ENCODE measurements at places on chromosomes 6 and 20.

GRCh38 chr6:111615916-111616612, 10.4 kb upstream of the TRAF3IP2 start:
- DNase-seq = no peak

- DNase-seq = no peak
Measured at GRCh38 chr6:150940941-150941340, 75.4 kb downstream of the MTHFD1L start.

DNA sequence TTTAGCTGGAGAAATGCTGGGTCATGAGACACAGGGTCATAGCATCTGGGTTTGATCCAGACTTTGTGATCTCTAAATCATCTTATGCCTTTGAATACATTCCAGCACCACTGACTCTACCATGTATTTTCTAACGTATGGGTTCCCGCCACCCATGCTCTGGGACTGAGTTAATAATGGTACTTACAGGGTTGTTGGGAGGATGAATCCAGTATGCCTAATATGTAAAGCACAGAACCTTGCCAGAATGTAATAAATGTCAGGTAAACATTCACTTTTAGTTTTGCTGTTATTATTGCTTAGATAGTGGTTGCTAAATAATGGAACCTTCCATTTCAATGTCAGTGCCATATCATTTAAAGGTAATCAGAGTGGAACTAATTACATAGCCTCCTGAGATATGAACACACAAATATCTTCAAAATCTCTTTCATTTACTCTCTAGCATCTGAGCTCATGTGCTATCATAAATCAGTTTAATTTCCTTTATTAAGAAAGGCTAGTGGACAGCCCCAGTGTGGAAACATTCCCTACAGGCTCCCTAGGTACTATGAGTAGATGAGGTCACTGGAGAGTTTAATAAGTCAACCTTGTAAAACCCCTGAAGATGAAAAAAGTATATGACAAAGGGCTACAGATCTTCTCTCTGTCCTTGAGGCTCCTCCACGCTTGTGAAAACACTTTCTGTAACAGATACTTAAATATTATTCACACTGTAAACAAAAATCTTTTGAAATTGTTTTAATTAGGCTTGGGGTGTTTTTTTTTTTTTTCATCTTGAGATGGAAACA, 226.6 kb downstream of the ALDH8A1 start:
- no peak for DNase-seq

GRCh38 chr6:28005975-28006374, 48.9 kb downstream of the OR2B6 start:
- DNase-seq = no peak

- no peak for DNase-seq
Measured at GRCh38 chr6:39260456-39260855, 31.2 kb upstream of the KCNK5 start.

- DNase-seq = no peak
Measured at GRCh38 chr20:41278936-41279335, 38.6 kb downstream of the ZHX3 start.

- no peak for DNase-seq
Measured at GRCh38 chr6:118500130-118501015, 47.7 kb upstream of the PLN start.

GRCh38 chr20:1369970-1370369, 22.9 kb downstream of the FKBP1A start:
- peak; percentile 35 for DNase-seq

- DNase-seq = no peak
Measured at GRCh38 chr20:47887477-47888080, 102.3 kb upstream of the SULF2 start.

- no peak for DNase-seq
Measured at GRCh38 chr6:128403618-128404444, 116.6 kb downstream of the PTPRK start.

- no peak for DNase-seq
Measured at GRCh38 chr6:106287215-106287614, 38.3 kb downstream of the ATG5 start.

GRCh38 chr20:62603021-62603906, 39.0 kb upstream of the SLCO4A1 start:
- peak; percentile 28 for DNase-seq

DNA sequence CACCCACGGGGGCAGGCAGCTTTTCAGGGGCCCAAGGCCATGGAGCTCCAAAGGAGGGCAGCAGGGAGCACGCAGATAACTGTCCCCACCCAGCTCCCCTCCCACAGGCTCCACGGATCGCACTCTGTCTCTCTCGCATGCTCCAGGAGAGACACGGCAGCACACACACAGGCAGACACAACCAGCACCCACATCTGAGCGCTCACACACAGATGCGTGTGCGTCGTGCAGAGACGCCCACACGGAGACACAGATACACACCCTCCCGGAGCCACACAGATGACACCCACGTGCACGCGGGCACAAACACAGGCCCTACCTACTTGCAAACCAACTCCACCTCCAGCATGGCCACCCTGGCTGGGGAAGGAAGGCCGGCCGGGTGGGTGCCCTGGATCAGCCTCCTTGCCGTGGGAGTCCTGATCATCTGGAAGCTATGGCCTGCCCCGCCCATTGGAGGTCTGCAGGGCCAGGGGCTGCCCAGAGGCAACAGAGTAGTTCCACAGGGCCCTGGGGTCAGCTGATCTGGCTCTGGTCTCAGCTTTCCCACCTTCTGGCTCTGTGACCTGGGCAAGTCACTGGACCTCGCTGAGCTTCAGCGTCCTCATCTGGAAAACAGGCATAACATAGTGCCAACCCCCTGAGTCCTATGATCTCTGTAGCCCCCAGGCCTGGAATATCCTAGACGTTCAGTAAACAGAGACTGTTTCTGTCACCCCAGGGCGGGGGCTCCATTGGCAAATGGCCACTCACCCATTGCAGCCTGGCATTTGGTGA, 31.5 kb downstream of the AAR2 start:
- DNase-seq = no peak

DNA sequence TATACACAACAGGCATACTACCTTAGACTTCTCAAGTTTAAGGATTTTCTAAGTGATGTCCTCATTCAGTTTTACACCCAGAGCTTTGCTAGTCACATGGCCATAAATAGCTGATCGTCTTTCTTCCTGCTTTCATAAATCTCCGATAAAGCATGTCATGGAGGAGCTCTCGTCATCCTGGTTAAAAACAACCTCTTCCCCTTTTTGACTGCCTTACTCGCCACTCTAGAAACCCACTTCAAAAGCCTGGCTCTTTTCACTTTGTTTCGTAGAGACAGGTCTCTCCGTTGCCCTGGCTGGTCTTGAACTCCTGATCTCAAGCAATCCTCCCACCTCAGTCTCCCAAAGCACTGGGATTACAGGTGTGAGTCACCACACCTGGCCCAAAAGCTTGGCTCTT, 67.0 kb upstream of the SMIM29 start:
- DNase-seq = no peak

DNA sequence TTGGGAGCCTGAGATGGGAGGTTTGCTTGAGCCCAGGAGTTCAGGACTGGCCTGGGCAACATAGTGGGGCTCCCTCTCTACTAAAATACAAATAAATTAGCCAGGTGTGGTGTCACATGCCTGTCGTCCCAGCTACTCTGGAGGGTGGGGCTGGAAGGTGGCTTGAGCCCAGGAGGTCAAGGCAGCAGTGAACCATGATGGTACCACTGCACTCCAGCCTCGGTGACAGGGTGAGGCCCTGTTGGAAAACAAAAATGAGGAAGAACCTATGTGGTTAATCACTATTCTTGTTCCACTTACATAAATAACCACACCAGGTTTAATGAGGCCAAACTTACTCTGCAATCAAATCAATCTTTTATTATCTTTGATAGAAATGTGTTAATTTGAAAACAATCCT, 5.4 kb downstream of the PPDPF start:
- DNase-seq = no peak

DNA sequence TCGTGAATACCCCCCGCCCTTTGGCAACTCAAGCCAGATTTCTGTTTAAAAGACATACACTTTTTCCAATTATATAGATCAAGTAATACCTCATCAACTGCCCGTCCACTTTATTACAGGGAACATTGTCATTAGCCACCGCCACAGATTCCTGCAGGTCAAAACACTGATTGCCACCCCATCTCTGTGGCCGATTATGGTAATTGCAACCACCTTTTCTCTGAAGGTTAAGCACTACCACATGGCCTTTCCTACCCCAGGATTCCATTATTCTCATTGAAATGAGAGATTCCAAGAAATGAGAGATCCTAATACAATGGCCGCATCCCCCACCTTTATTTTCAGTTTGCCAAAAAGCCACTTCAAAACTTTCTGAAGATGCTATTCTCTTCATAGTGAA, 478.8 kb upstream of the HSF2 start:
- no peak for DNase-seq

- DNase-seq = no peak
Measured at GRCh38 chr20:63119121-63119962, 96.6 kb downstream of the YTHDF1 start.

- DNase-seq = no peak
Measured at GRCh38 chr6:79307321-79308036, 73.0 kb upstream of the HMGN3 start.

- no peak for DNase-seq
Measured at GRCh38 chr6:137783710-137784109, 83.3 kb upstream of the TNFAIP3 start.

- DNase-seq = no peak
Measured at GRCh38 chr6:33794910-33795623, 6.1 kb upstream of the LEMD2 start.

- no peak for DNase-seq
Measured at GRCh38 chr20:19695081-19695480, 63.0 kb upstream of the RIN2 start.

- DNase-seq = no peak
Measured at GRCh38 chr6:42315259-42315990, 97.8 kb upstream of the MRPS10 start.

DNA sequence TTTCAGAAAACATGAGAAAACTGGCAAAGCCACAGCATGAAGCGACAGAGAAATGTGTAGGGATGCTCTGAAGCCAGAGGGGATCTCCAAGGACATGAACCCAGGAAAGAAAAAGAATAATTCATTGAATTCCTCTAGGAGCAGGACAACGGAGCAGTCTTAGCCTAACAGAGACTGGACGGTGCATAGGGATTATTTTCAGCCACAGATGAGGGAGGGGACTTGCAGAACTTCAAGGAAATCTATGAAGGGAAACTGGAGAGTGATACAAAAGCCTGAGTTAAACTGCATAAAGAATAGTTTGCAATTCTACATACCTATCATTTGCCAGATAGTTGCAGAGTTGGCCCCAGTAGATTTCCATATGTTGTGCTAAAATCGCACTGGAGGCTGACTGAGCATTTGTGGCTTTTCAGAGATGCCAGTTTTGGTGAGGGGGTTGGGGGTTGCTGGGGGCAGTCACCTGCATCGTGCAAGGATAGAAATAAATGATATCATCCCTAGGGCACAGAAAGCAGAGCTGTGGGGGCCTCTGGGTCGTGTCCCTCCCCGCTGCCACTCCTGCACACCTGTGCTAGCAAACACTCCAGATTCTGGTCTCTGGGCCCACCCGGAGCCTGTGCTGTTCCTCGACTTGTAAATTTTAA, 443.2 kb upstream of the JARID2 start:
- DNase-seq = no peak

DNA sequence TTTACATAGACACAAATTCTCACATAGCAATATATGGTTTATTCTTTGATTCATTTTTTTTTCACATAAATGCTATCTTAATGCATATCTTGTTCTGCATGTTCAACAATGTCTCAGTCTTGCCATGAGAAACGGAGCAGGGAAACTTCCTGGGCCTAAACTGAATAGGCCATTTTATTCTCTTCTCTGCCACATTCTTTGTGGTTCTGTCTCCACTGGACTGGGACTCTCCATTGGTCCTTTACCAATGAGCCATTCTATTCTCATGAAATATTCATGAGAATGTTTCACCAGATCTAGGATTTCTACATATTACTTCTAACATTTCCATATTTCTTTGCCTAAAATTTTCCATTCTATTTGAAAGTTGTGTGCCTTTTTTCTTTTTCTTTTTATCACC, 42.8 kb downstream of the LAMA2 start:
- no peak for DNase-seq

DNA sequence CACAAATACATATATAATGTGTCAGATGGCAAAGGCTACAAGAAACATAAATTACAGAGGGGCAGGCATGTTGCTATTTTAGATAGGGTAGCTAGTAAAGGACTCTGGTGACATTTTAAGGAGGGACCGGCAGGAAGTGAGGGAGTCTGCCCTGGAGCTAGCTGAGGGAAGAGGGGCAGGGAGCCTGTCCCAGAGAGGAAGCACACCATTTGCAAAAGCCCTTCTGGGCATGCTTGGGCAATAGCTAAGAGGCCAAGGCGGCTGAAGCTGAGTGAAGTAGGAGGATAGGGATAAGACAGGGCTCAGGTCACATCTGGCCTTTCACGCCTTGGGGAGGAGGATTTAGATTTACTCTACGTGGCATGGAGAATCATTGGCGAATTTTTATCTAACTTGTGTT, 96.2 kb downstream of the RTN4IP1 start:
- no peak for DNase-seq

GRCh38 chr20:977021-977420, 25.1 kb downstream of the RSPO4 start:
- DNase-seq = no peak

GRCh38 chr6:82568290-82568993, 204.8 kb downstream of the TPBG start:
- no peak for DNase-seq

- DNase-seq = no peak
Measured at GRCh38 chr20:62928246-62928939, 2.1 kb upstream of the DIDO1 start.

GRCh38 chr6:89630488-89630887, 8.1 kb downstream of the LYRM2 start:
- DNase-seq = no peak

- DNase-seq = no peak
Measured at GRCh38 chr6:56771189-56771588, 128.5 kb upstream of the DST start.

DNA sequence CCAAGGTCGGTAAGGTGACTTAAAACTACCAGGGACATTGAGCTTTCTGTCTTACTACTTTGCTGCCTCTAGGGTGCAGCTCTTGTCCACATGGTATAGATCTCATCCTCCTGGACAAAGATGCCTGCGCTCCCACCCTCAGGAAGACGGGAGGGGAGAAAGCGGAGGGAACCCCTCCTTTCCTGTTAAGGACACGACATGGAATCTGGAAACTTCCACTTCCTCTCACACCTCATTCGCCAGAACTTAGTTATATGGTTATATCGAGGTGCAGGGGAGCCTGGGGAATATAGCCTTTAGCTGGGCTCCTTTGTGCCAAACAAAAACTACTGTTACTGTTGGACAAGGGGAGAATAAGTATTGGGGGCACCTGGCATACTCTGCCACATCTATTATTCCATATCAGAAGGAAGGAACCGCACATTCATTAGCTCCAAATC, 224.3 kb upstream of the TSHZ2 start:
- DNase-seq = no peak

DNA sequence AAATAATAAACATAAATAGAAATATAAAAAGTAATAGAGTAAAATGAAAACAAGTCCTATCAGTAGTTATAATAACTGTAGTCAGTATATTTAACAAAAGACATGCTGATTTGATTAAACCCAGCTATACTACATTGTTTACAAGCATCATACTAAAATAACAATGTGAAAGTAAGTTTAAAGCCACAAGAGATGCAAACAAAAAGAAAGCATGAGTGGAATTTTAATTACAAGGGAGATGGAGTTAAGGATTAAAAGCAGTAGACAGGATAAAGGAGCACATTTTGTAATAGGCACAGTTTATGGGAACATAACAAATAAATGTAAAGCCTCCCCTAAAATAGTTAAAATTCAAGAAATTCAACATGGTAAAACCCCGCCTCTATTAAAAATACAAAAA, 41.5 kb downstream of the SENP6 start:
- DNase-seq = no peak

- DNase-seq = no peak
Measured at GRCh38 chr20:4465212-4465611, 256.5 kb upstream of the PRND start.

All from hypothalamus (tissue), 51 donors.